NCI-H510A (cell line): ENCODE measurements at places on chromosomes 11 and 22.

GRCh38 chr11:116913000-116913399, 75.6 kb upstream of the APOA1 start:
- DNase-seq, result no peak

GRCh38 chr11:112610996-112611750, 350.0 kb upstream of the NCAM1 start:
- no peak for DNase-seq

- no peak for DNase-seq
Measured at GRCh38 chr11:70618431-70619101, 220.2 kb downstream of the CTTN start.

DNA sequence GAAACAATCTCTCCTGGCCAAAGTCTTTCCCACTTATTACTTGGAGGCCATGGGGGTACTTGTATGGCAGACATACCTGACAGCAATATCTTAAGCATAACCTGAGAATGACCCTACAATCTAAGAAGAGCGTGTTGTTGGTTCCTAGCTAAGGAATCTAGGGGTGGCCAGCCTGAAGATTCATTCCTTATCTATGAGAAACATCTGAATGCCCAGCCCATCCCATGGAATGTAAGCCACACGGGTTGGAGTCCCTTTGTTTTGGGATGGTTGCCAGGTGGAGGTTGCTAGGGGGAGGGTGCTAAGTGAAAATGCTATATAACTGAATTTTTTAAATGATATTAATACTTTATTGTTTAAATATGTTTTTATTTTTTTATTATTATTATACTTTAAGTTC, 725.0 kb downstream of the ETS1 start:
- DNase-seq, result no peak
